ENCODE measurements at places on chromosomes 2 and 18.

DNA sequence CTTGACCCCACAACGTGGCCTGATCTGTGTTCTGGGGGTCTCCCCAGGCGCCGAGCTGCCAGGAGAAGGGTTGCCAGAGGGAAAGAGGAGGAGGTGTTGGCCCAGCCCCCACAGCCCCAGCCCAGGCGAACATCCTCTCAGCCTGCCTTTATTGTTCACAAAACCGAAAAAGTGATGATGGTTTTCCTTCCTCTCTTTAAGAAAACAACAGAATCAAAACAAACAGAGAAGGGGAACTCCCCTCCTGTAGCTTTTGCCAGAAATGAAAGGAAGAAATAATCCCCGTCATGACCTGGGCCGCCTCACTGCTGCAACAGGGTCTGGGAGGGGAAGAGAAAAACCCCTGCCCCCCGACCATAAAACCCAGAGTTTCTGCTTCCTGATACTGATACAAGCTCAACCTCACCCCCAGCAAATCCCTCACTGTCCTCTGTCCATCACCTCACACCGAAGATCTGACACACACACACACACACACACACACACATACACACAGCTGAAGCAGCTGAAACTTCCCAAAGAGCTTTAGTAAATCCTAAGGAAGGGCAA lies 52.0 kb downstream of the ZFP36L2 start:
- DNase-seq: peak; percentile 42

GRCh38 chr2:174797781-174798276 lies 33.6 kb upstream of the CHRNA1 start:
- no peak for DNase-seq

DNA sequence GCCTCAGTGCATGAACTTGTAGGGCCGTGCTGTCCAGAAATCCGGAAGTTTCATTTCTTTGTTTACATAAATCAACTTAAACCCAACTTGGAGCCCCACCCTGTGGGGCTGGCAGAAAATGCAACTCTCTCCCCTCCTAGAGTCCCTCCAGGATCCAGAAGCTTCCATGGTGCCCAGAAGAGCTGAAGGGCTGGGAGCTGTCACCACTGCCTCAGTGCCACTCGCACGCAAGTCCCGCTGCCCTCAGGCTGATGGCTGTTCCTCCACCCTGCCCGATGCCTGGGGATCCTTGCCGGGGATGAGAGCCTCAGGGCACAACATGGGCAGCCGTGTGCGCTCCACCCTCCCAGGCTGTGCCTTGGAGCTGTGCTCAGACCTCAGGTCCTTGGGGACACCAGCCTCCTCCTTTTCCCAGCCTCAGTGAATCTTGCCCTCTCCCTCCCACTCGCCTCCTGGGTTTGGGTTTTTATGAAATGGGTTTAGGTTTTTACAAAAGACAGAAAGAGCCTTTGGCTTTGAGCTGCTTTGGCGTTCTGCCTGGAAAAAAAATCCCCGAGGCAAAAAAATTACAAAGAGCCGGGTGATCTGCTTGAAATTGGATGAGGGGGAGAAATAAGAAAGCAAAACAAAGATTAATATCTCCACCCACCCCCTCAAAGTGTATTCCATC lies 155.2 kb downstream of the TWIST2 start:
- DNase-seq: no peak

- DNase-seq: no peak
These were observed 14.7 kb downstream of the PID1 start for GRCh38 chr2:229256376-229256775.

GRCh38 chr2:31246184-31246852 lies 12.4 kb downstream of the EHD3 start:
- no peak for DNase-seq

DNA sequence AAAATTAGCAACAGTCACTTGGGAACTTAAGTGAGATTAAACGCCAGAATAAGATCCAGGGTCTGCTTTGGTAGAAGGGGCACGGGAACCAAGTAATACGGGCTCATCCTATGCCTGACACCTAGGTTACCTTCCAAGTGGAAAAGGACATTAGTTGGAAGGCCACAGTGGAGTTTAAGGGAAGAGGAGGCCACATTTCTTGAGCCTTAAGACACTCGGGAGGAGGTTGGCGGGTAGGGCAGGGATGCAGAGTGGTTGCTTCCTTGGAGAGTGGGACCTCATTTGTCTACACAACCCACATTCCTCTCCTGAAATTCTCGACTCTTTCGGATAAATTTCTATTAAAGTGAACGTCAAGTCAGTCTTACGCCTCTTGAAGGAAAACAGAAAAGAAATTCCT lies 510 bp upstream of the DNAH6 start:
- DNase-seq: no peak

DNA sequence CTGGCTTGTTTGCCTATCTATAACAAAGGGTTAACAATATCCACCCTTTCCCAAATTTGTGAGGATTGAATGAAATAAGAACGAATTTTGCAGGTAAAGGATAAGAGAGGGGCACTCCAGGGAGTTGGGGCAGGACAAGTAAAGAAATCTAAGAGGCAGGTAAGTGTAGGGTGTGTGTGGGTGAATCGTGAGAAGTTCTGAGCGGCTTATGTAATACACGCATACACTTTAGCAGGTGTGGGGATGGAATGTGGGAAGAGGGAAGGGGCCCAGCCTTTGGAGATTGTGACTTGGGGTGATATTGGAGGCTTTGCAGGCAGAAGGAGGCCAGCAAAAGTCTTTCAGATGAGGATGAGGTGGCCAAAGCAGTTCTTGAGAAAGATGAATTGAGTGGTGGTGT lies 83.2 kb upstream of the AQP4 start:
- no peak for DNase-seq

GRCh38 chr2:239401881-239402233 lies 1.0 kb upstream of the HDAC4 start:
- DNase-seq: peak; percentile 28

DNA sequence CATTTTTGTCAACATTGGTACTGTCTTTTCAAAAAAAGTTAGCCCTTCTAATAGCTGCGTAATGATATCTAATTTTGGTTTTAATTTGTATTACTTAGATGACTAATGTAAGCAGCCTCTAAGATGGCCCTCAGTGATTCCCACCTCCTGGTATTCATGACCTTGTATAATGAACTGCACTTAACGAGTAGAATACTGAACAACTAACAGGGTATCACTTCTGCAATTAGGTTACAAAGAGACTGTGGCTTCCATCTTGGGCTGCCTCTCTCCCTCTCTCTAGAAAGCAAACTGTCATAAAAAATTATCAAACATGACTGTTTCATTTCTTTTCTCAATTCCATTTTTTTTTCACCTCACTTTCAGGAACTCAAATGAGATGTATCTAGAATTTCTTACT lies 120.9 kb downstream of the RNF152 start:
- no peak for DNase-seq

- DNase-seq: no peak
These were observed 25.7 kb downstream of the FANCL start for GRCh38 chr2:58215429-58215828.

DNA sequence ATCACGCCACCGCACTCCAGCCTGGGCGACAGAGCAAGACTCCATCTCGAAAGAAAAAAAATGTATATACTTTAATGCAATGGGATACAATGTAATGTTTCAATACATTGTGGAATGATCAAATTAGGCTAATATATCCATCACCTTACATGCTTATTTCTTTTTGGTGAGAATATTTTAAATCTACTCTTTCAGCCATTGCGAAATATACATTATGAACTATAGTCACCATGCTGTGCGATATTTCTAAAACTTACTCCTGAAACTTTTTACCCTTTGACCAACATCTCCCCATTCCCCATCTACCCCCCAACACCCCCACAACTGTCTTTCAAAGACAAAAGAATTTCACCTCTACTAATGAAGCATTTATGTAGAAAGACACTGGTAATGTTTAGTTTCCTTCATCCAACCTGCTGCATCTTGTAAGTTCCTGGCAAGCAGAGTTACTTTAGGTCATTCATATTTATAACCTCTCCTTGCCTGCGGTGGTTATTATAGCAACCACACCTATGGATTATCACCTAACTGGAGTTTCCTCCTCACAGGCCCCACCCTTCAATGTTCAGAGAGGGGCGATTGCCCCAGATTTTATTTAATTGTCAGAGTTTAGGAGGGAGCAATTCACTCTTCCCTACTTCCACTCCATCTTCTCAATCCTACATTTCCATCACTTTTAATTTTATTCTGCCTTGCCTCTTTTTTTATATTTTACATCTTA lies 1.2 kb upstream of the ME2 start:
- no peak for DNase-seq

DNA sequence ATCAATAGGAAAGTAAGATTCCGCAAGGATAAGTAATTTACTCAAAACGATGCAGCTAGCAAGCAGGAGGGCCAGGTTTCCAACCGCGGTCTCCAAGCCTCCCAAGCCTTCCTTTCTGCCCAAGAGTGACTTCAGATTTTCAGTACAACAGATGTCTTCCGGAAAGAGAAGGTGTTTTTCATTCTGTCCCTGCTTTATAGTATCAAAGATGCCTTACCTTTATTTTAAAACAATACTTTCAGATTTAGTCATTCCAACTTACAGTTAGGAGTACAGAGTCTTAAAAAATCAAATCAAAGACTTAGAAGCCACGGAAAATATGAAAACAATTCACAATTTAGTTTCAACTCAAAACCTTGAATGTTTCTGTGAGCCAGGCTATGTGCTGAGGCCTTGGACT lies 43.6 kb downstream of the CYB5A start:
- DNase-seq: no peak

GRCh38 chr2:111072220-111072871 lies 48.4 kb upstream of the BCL2L11 start:
- DNase-seq: no peak

- no peak for DNase-seq
These were observed 316.1 kb upstream of the MMADHC start for GRCh38 chr2:149903626-149904025.

GRCh38 chr18:8654503-8655451 lies 45.5 kb downstream of the RAB12 start:
- DNase-seq: no peak

DNA sequence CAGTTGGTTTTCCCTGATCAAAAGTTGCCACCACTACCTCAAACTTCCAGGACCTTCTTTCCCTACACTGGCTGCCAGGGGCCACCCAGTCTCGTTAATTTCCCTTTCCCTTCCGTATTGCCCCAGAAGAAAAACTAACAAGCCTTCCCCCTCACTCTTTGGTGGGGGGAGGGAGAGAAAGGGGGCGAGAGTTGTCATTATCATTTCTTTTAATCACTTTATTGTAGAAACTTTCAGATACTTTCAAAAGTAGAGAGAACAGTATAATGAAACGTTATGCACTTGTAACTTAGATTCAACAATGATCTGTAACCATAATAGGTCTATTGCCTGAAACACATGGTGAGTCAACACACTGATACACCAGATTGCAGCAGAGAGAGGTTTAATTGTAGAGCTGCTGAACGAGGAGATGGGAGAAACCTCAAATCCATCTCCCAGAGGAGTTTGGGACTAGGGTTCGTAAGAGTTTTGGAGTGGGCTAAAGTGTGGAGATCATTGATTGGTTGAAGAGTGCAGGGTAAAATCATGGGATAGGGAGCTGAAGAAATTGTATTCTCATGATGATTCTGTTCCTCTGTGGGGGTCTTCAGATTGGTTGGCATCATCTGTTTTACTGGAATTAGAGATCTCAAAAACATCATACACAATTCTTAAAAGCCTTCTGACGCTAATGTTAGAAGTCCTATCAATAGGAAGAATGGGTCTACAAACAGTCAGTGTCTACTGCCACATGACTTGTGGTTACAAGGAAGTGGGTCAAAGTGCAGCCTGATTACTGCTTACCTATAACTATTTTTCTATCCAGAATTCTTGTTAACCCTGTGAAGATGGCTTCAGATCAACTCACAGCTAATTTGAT lies 2.6 kb upstream of the RNF149 start:
- DNase-seq: no peak

DNA sequence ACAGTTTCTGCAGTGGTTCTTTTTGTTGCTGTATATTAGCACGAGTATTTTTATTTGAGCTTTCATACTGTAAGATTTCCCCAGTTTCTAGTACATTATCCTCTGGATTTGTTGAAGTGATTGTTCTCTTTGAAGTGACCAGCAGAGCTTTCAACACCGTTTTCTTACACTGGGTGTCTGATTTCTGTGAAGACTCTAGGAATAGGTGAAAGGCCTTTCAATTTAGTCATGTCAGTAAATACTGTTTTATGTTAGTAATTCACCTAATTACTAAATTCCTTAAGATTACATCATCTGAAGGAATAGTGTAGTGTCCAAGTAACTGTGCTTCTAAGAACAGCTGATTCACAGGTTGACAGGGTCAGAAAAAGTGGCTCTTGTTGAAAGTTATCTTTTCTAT lies 2.3 kb downstream of the PPM1B start:
- no peak for DNase-seq

DNA sequence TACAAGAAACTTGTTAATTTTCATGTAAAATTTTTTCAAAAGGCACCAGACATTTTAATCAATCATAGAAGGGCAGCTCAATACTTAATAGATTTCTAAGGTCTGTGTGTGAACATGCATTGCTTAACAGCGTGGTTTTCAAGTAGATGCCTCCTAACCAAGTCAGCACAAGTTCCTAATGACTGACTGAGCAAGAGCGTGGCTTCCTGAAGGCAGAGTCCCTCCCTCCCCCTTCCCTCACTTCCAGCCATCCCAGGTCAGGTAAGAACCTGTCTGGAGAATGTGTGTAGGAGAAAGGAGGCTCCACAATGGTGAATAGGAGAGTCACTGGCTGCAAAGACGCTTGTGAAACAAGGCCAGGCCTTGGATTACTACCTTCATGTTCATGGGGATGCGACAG lies 33.5 kb upstream of the DAPL1 start:
- DNase-seq: no peak

GRCh38 chr2:18918280-18918679 lies 328.9 kb upstream of the NT5C1B start:
- DNase-seq: no peak

DNA sequence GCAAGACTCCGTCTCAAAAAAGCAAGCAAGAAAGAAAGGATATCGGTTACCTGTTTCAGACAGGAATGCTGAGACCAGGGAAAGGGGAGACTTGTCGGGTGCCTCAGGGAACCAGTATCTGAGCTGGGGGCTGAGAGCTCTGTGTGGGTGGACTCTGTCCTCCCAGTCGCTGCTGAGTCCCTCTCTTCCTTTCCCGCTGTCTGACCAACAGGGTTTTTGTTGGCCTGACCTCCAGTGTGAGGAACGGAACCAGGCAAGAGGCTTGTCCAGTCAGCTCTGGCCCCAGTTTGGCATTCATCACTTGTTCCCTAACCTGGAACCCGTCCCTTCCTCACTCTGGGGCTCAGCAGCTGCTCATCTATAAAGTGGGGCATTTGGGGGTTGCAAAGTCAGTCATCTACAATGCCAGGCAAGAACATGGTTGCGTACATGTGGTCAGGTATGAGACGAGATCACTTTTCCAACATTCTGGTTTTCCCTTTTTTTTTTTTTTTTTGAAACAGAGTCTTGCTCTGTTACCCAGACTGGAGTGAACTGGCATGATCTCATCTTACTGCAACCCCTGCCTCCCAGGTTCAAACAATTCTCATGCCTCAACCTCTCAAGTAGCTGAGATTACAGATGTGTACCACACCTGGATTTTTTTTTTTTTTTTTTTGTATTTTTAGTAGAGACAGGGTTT lies 116.4 kb downstream of the PLB1 start:
- DNase-seq: no peak
